ENCODE measurements at places on chromosomes 2 and 18.

GRCh38 chr18:76838182-76838581 lies 15.8 kb downstream of the ZNF236 start:
- no peak for DNase-seq

GRCh38 chr18:71238974-71239624 lies 950.3 kb downstream of the SOCS6 start:
- no peak for DNase-seq

DNA sequence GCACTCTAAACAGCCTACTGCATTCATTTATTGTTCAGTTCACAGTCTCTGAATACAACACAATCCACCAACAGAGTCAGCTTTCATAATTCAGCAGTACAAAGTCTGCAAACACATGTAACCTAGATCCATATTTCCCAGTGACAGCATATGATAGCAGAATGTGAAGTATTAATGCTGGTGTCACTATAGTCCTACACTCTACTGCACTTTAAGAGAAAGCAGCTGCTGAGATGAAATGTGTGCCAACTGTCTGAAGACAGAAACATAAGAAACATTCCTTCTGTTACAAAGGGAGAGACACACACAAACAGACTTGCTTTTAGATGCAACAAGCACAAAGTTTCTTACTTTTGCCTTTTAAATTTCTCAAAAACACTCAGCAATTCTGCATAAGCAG lies 441.8 kb downstream of the ZEB2 start:
- no peak for DNase-seq

- DNase-seq, result no peak
Measured at GRCh38 chr2:192208848-192209247, 14.1 kb upstream of the TMEFF2 start.

- no peak for DNase-seq
Measured at GRCh38 chr2:203582468-203582867, 47.4 kb upstream of the RAPH1 start.

DNA sequence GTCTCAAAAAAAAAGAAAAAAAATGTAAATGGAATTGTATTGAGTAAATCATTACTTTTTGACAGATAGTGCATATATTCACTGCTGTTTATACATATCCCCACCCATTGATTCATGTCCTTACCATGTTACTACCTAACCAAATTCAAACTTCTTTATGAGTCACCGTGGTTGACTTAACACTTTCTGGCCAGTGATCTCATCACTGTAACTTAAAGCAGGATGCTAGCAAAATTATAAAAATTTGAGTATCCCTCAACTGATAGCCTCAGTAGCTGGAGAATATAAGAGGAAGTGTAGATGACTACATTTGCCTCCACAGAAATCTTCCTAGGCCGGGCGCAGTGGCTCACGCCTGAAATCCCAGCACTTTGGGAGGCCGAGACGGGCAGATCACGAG lies 13.4 kb downstream of the CNOT9 start:
- DNase-seq, result no peak

GRCh38 chr2:206219957-206220356 lies 54.5 kb upstream of the ZDBF2 start:
- no peak for DNase-seq

- no peak for DNase-seq
Measured at GRCh38 chr2:96511851-96512250, 6.7 kb upstream of the NEURL3 start.

GRCh38 chr2:182047544-182047943 lies 61.9 kb downstream of the PPP1R1C start:
- DNase-seq, result no peak

- DNase-seq, result no peak
Measured at GRCh38 chr2:210459880-210460279, 16.7 kb downstream of the LANCL1 start.

DNA sequence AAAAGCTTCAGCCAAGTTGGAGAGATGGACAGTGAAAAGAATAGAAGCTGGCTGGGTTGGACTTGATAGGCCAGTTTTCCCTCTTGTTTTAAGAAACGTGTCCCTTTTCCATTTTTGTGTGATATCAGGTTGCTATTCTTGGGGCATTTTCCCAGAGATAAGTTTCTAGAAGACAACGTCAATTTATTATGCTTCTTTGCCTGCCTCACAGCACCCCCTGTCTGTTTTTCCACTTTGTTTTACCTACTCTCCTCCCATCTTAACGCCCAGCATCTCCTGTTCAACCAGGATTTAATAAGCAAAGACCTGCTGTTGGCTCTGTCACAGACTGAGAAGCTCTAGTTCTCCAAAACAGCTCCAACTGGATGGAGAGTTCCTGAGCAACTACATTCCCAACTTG lies 317.8 kb upstream of the ZNF521 start:
- DNase-seq, result no peak

DNA sequence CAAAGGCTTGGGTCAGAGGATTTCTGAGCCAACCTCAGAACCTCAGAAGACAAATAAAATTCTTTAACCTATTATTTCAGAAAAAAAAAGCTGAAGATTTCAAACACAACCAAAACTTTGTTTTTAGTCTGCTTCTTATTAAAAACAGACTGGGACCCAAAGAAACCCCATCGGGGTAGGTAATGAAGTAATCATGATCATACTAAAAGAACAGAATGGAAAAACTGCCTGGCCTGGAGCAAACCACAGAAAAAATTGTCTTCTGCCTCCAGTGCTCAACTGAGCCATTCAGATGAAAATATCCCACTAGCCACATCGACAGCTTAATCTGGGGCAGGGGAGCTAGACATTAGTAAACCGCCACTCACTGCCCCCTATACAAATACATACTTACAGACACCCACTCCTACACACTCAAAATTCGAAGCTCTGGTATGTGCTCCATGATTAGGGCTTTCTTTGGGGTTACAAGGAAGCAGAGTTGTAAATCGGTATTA lies 76.5 kb downstream of the SDC1 start:
- DNase-seq, result no peak

- no peak for DNase-seq
Measured at GRCh38 chr18:58983260-58984155, 118.8 kb downstream of the ZNF532 start.

DNA sequence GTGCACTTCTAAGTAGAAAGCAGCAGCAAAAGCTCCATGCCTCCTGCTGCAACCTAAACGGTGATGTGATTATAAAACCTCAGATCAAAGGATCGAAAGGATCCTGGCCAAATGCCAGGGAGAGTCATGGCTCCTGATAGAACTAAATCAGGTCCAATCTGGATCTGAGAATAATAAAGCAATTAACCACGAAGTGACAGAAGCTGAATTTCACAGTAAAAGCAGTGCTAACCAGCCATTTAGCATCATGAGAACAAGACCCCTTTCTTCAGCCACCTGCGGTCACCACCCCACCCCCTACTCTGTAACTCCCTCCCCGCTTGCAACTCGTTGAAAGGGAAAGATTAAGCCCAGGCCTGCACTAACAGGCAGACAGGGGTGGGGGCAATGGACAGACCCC lies 748.7 kb downstream of the BCL11A start:
- no peak for DNase-seq

DNA sequence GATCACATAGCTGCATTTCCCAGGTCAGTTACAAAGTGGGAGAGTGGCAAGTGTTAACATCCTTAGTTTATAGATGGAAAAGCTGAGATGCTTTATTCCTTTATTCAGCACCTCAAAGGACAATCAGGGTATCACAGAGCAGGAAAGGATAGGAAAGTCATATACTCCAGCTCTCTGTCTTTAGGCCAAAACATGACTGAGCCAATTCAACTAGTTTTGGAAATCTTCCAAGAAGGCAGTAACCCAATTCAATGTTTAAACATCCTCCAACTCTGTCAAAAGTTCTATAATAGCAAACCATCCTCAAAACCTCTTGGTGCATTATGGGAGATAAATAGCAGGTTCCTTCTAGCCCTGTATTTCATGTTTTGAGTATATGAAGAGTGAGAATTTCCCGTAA lies 25.2 kb downstream of the CASP8 start:
- no peak for DNase-seq

All from stimulated activated CD4-positive, alpha-beta T cell treated with anti-CD3 and anti-CD28 coated beads, Interleukin-12 subunit alpha, Interleukin-12 subunit beta, amount 100 ng/mL, for 24 hours (primary cell).